ENCODE measurements at places on chromosomes 11 and 22.

DNA sequence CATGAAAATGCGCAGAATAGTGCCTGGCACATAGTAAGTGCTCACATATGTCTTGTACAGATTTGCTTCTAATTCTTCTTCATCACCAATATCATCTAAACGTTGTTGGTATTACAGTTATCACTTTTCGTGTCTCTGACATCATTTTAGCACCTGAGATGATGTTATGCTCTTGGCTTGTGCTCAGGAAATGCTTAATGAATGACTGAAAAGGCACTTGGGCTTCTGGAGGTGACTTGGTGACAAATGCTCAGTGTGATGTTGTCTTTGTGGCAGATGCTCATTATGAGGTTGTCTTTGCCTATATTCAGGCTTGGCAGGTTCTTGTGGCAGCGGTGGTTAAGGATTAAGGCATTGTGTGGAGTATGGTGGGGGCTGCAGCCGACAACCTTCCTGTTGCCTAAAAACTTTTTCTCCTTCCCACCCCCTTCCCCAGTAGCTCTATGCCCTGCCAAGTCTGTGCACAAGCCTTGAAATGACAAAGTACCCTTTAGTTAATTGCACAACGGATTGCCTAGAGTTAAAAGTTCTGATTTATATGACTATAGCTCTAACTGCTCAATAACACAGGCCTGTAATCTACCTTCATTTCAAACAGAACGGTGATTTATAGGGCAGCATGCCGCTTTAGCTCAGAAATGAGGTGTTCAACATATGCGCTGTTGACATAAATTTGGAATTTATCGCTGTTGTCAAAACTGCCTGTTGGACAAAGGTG lies 82.5 kb downstream of the ZBTB16 start:
- DNase-seq: no peak

DNA sequence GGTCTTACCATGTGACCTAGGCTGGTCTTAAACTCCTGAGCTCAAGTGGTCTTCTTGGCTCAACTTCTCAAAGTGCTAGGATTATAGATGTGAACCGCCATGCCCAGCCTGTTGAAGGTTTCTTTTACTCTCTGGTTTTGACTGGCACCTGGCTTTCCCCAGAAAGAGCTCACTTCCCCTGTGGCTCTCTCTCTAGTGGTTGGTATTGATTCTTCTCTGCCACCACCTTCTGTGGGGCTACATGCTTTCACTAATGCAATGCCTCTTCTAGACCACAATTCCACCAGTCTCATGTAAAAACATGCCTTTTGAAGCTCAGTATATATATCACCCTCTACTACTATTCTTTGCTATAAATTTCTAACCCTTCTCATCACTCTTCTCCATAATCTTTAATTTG lies 67.2 kb downstream of the CCDC83 start:
- DNase-seq: no peak

- no peak for DNase-seq
Observed at GRCh38 chr11:84628871-84629620, 998.1 kb downstream of the DLG2 start.

GRCh38 chr11:107898270-107898669 lies 30.0 kb upstream of the RAB39A start:
- peak; percentile 17 for DNase-seq

GRCh38 chr11:131622193-131622592 lies 251.8 kb downstream of the NTM start:
- DNase-seq: no peak

GRCh38 chr11:96337541-96338431 lies 5.2 kb downstream of the MAML2 start:
- DNase-seq: no peak

GRCh38 chr22:38566726-38567504 lies 3.1 kb downstream of the DMC1 start:
- no peak for DNase-seq

DNA sequence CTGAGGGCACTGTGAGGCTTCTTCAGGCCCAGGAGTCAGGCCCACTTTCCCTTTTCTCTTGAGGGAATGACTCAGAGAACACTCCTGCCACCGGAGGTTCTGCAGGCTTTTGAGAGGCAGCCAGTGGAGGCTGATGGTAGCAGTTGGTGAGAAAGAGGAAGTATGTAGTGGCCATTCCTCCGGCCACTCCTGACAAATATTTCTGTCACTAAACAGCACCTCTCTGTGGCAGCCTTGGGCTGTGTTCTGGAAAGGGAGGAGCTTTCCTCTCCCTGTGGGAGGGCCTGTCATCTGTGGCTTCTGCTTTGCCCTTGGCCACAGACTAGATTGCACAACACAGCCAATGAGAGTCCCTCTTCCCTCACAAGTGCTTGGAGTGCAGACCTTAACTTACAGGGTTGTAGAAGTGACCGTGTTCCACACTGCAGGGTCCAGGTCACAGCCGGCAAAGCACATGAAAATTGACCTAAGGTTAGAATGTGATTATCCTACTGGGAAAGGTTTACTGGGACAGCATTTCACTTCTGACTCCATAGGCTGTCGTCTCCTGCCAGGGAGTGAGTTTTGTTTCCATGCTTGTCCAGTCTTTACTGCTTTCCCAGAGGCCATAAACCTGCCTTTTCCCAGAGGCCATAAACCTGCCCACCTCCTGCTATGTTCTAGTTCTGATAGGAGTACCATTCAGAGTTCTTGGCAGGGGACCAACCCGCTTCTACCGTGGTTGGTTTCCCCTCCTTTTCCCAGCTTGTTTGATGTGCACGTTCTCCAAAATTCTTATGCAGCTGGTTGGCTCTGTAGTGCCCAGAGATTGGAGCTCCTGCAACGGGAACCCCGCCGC lies 33.3 kb downstream of the MARK2 start:
- DNase-seq: peak; percentile 63

GRCh38 chr11:62933285-62933684 lies 12.1 kb upstream of the CHRM1 start:
- DNase-seq: no peak

DNA sequence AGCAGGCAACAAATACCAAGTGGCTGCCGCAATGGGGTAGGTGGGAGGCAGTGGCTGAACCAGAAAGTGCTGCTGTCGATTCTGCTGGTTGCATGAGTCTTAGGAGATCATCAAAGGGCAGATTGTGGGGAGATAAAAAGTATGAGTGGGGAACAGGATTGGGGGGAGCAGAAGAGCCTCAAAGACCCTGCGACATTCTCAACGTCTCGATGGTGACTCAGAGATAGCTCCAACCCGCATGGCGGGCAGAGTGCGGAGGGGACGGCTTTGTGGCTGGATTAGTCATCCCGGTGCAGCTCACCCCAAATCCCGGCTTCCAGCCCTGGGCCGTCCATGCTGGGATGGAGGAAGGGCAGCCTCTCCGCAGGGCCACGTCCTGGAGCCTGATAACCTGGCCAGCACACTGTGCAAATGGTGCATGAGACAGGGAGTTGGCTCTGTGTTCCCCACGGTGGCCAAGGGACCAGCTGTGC lies 11.6 kb upstream of the RTN4R start:
- no peak for DNase-seq

GRCh38 chr22:50304528-50305392 lies 2.7 kb downstream of the PLXNB2 start:
- DNase-seq: no peak

DNA sequence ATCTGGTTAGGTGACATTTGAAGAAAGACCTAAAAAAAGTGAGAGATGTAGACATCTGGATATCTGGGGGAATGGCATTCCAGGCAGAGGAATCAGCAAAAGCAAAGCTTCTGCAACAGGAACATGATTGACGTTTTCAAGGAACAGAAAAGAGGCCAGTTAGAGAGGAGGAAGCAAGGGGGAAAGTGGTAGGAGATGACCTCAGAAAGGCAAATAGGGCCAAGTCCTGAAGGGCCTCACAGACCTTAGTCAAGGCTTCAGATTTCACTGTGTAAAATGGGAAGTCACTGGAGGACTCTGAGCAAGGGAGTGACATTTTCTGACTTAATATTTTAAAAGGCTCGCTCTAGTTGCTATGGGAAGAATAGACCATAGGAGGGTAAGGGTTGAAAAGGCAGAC lies 9.7 kb downstream of the DEUP1 start:
- DNase-seq: no peak

DNA sequence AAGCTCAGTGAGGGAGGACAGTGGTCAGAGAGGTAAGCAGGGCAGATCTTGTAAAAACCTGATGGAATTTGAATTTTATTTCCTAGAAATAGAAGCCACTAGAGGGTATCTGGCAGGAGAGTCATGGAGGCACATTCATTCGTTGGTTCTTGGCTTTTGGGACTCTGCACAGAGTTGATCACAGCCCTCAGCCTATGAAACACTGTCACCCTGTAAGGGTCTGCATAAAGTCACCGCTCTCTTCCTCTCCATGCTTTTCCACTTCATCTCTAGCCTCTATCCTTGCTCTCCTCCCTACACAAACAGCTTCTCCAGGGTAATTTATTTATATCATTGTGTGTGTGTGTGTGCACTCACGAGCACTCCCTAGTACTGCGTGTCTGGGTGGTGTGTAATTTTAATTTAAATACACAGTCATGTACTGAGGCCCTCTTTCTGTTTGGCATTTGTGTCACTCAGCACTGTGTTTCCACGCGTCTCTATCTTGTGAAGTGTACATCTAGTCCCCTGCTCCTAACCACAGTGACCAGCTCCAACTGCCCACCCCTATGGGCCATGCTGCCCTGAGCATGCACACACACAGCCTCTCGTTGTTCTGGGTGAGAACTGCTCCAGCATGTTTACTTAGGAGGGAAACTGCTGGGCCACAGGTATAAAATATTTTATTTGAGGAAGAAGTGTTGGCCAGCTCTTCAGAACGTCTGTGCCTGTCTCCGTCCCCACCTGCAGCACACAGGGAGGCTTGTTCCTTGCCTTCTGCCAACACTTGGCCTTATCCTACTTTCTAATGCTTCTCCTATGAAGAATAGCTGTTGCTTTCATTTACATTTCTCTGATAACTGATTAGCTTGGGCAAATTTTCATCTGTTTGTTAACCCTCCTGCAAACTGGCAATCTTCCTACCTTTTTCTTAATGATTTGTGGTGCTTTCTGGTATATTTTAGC lies 4.5 kb downstream of the KCNQ1OT1 start:
- DNase-seq: no peak

DNA sequence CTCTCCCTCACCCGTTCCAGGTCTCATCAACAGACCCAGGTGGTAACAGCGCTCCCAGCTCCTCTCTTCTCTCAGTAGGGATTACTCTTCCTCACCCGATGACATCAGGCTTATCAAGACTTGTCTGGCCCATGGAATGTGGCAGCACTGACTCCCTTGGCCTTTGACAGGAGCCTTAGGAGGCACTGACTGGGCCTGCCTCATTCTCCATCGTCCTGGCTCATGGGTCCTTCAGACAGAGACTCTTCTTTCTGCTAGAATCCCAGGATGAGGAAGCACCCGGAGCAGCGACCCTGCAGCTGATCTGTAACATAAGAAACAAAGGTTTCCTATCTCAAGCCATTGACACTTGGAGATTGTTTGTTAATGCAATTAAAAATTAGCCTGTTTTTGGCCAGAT lies 1063.6 kb downstream of the TBC1D22A start:
- no peak for DNase-seq

GRCh38 chr11:108216988-108217387 lies 5.5 kb downstream of the NPAT start:
- no peak for DNase-seq

DNA sequence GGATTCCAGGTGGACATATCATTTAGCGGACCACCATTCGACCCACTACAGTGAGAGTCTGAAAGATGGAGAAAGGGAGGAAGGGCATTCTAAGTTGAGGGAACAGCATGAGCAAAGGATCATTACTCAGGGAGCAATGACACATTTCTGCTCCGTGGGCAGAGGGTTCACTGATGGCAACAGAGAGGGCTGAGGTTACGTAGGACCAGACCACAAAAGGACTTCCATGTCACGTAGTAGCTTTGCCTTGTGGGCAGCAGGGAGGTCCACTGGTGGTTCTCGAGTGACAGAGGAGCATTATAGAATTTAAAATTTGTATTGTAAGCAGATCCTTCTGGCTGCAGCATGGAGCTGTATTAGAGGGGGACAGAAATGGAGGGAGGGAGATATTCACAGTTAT lies 109.7 kb upstream of the NAV2 start:
- DNase-seq: no peak

- DNase-seq: no peak
Observed at GRCh38 chr11:119739975-119740374, 11.0 kb upstream of the NECTIN1 start.

GRCh38 chr11:47004595-47005033 lies 68.1 kb downstream of the CSTPP1 start:
- DNase-seq: peak; percentile 72

- no peak for DNase-seq
Observed at GRCh38 chr11:2311353-2312133, 9.7 kb downstream of the TSPAN32 start.

DNA sequence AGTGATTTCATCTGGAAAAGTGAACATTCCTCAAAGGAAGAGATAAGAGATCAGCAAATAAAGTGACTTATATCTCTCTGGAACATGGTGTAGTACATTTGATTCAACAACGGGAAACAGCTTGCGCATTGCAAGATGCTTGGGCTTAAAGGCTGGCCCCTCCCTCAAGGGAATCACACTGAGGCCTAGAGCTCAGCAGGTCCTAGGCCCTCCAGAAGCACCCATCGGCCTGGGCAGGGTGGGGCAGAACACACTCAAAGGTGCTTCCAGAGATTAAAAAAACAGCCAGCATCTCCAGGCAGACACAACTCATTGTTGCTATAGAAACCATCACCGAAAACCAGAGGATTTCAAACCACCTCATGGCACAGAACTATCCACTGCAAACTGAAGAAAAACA lies 69.0 kb upstream of the ARFGAP3 start:
- no peak for DNase-seq

- DNase-seq: no peak
Observed at GRCh38 chr11:77503006-77503405, 29.1 kb upstream of the PAK1 start.

GRCh38 chr11:18472587-18472986 lies 16.9 kb downstream of the LDHAL6A start:
- DNase-seq: no peak

GRCh38 chr11:36363361-36364268 lies 67.5 kb downstream of the PRR5L start:
- no peak for DNase-seq

DNA sequence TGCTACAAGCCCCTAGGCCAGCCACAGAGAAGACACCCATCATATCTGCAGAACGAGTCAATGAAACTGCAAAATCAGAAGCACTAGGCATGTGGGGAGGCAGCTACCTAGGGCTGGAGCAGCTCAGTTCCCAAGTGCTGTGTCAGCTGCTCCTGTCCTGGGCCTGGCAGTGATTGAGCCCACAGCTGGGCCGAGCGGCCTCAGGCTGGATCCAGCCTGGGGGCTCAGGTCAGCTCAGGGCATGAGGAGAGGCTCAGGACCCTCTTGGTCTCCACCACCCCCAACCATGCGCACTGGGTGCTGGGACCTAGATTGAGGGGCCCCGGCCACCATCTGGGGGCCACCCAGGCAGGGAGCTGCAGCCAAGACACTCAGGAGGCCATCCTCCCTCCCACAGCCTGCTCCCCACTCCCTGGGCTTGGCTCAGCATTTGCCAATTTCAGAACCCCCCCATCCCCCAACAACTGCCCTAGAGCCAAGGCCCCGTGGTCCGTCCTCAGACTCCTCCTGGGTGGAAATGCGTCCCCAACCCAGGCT lies 2.4 kb upstream of the TNNT3 start:
- no peak for DNase-seq

GRCh38 chr11:13760115-13760514 lies 91.6 kb downstream of the FAR1 start:
- no peak for DNase-seq

GRCh38 chr11:46183819-46184218 lies 62.6 kb upstream of the PHF21A start:
- DNase-seq: no peak
